Mammary microvascular endothelial cell (primary cell): ENCODE measurements at places on chromosomes 1 and 21. TPM values are rescaled to one million over a fixed set of nuclear protein-coding genes. Genes with fewer than 3 reads are reported as not detected.

The PHLDA3 gene
- total RNA-seq = 67.6 and 85.6 TPM in 2 replicates

The ST7L gene
- 13.8 and 19.3 TPM in 2 replicates for total RNA-seq

The KCNH1 gene
- total RNA-seq = not detected in 2 replicates

The SLC30A10 gene
- not detected in 2 replicates for total RNA-seq

The ATP1A4 gene
- not detected in 2 replicates for total RNA-seq

The CDC7 gene
- total RNA-seq = 9.1 and 9.5 TPM in 2 replicates

The FMO3 gene
- not detected in 2 replicates for total RNA-seq

The TTC34 gene
- total RNA-seq = 0.05 and 0.13 TPM in 2 replicates

The LAX1 gene
- total RNA-seq = 0.15 and 0.27 TPM in 2 replicates

The CRABP2 gene
- total RNA-seq = 0.13 and 0.15 TPM in 2 replicates
